PC-3 (cell line): ENCODE measurements at places on chromosomes 16 and 17. TPM values are rescaled to one million over a fixed set of nuclear protein-coding genes. Genes with fewer than 3 reads are reported as not detected.

- DNase-seq, result no peak
Observed at GRCh38 chr16:3549906-3550305, 27.3 kb downstream of the NLRC3 start.

GRCh38 chr17:67531291-67531690 is 154.2 kb downstream of the PITPNC1 start:
- no peak for DNase-seq

The RPRML gene
- total RNA-seq, result 0.11 TPM in 1 of 2 replicates, not detected in the other

The CCL2 gene
- total RNA-seq, result not detected in 2 replicates

DNA sequence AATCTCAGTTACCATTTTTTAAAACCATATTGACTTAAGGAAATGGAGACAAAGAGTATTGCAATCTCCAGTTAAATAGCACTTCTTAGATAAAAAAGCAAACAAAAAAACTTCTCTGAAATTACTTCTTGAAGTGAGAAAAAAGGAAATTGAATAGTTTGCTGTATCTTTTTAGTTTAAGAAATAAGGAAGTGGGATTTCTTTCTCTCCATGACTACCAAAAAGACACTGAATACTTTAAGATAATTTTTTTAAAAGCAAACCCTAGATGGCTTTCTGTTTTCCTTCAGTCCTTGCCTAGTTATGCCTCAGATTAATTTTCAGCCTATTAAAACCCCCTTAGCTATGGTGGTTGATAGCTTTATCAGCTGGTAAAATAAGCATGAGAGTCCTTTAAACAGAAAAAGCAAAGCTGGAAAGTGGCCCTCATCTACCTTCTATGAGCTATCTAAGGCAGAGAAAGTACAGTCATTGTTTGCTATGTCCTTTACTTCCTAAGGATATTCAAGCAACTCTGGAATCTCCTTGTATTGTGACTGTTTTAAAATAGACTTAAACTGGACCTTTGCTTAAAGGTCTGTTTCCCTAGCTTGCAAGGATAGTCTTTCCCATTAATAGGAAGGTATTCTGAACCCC is 28.6 kb downstream of the TPPP3 start:
- DNase-seq, result no peak

- DNase-seq, result no peak
Observed at GRCh38 chr17:41199421-41200078, 9.9 kb downstream of the KRTAP9-1 start.

DNA sequence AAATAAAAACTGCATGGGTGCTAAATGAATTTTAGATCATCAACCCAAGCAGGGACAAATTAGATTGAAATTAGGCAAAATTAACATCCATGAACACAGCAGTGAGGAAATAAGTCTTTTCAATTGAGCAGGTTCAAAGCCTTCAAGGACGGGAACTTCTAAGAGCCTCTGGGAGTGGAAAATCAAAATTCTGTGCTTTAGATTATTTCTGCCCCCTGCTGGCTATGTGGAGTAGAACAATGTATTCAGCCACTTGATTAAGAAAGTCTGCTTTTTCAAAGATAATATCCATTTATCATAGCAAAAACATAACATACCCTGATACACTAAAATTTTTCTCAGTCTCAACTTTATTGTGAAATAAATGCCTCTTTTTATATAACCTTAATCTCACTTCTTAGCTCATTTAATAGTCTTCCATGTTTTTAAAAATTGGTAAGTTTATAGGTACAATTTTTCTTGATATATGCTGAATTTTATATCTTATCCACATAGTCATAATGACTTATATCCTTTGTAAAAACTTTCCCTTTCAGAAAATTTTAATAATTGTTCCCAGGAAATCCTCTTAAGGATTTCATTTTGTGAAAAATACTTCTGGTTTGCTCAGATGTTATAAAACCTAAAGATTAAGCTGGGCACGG is 28.1 kb upstream of the NOL11 start:
- DNase-seq, result peak; percentile 86

DNA sequence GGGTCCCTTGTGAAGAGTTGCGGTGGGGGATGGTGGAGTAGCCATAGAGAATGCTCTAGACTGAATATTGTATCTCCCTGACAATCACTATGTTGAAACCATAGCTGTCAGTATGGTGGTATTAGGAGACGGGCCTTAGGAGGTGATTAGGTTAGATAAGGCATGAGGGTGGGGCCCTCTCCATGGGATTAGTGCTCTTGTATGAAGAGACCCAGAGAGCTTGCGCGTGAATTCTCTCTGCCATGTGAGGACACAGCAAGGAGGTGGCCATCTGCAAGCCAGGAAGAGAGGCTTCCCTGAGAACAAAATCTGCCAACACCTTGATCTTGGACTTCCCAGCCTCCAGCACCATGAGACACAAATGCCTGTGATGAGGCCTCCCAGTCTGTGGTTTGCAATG is 34.5 kb upstream of the MGAT5B start:
- DNase-seq, result no peak

The MEOX1 gene
- 0.84 TPM in 1 of 2 replicates, not detected in the other for total RNA-seq

- DNase-seq, result no peak
Observed at GRCh38 chr16:24428756-24429155, 110.6 kb upstream of the RBBP6 start.

DNA sequence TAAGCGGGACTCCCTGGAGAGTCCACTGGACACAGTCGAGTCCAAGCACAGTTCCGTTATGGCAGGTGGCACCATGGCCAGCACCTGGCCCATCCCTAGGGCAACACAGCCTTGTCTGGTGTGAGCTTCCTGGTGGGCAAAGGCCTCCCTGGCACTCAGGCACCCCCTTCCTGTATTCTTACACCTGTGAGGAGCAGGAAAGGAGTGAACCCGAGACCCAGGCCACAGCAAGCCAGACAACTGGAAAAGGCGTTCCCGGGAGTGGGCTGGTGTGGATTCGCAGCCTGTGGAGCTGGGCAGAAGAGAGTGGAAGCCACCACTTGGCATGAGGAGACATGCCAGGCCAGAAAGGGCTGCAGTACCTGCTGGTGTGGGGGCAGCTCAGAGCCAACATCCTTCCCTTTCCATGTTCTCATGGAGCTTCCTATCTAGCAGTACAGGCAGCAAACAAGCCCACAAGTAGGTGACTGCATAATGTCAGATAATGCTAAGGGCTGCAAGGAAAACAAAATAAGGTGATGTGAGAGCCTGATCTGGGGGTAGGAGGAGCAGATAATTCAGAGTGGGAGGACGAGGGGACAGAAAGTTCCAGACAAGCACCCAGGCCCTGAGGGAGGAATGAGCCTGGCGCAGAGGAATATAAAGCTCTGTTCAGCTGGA is 87.0 kb downstream of the GNAO1 start:
- DNase-seq, result no peak

- DNase-seq, result no peak
Observed at GRCh38 chr17:48628649-48629410, 2.7 kb upstream of the HOXB9 start.

GRCh38 chr17:81164371-81165245 is 699 bp upstream of the PVALEF start:
- DNase-seq, result no peak

GRCh38 chr17:81417049-81417878 is 22.0 kb downstream of the BAHCC1 start:
- peak; percentile 20 for DNase-seq

- DNase-seq, result no peak
Observed at GRCh38 chr17:7867881-7868329, 10.1 kb downstream of the CYB5D1 start.

The ZNF597 gene
- total RNA-seq, result not detected in 2 replicates

DNA sequence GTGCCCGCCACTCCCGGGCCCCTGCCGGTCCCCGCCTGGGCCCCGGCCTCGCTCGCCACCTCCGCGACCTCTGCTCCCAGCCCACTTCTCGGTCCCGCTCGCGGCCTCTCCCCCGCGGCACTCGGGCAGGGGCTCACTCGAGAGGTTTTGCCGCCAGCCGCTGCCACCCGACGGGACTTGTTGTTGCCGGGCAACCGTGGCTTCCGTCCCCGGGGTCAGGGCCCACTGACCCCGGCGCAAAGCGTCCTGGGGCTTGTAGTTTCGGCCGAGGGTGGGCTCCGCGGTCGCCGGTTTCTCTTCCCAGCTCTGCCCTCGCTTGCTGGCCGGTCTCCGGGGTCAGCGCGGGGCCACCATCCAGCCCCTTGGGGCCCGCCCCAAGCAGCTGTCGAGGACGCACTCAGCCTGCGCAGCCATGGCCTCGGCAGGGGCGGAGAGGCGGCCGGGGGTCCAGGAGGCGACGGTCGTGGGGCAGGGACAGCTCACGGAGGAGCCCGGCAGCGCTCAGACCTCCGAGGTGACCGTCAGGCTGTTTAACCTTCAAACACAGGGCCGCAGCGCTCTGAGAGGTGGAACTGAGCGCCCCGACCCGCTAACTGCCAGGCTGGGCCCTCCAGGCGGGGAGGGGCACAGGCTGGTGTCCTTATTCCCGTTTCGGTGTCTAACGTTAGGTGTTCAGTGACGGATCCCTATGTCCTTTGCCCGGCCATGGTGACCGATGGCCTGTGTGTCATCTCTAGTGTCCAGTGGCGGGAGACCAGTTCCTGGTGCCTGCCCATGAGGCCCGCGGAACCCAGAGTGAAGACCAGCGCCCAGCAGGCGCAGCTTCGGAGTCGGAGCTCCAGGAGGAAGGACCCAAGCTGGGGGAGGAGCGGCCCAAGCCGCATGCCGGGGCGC is at the start of the genes C16orf86 and ENKD1:
TSS of gene C16orf86 (plus strand) at position 256 of the 894 bp plus-strand sequence. CDS start at position 413, 157 bp downstream.
TSS of gene ENKD1 (minus strand) at position 192 of the 894 bp plus-strand sequence. CDS start 308 bp downstream, outside the sequence.
- DNase-seq, result peak; percentile 46

DNA sequence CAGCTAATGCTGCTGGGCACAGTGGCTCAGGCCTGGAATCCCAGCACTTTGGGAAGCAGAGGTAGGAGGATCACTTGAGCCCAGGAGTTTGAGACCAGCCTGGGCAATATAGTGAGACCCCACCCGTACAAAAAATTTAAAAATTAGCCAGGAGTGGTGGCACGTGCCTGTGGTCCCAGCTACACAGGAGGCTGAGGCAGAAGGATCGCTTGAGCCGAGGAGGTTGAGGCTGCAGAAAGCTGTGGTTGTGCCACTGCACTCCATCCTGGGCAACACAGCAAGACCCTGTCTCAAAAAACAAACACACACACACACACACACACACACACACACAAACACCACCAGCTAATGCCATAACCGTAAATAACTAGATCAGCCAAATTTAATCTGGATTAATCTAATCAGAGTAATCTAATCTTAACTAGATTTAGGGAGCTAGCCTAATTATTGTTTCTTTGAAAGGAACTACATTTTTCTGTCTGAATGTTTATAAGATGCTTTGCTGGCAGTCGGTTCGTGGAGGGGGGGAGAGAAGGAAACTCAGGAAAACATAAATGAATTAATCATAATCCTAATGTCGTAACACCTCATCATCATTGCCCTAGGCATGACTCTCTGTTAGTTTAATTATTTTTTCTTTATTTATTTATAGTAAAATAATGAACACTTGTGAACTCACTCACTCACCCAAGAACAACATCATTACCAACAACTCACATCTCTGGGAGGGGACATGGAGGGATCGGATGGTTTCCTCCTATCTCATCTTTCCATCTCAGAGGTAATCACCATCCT is 12.5 kb upstream of the RBBP6 start:
- DNase-seq, result peak; percentile 42

DNA sequence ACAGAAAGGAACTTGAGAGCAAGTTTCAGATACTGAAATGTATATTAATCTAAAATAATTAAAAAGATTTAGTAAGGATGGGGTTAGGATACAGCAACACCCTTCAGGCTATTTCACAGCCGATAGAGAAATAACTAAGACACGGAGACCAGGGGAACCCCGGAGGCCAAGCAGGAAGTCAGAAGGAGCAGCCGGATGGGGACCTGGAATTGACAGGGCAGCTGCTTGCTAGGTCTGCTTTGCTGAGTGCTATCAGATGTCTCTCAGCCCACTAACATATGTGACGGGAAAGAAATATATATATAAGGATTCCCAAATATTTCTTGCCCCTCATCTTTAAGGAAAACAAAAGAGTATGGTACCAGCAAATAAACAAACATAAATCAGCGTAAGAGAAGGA is 154.1 kb upstream of the CDH5 start:
- no peak for DNase-seq

GRCh38 chr17:68036304-68037147 is 991 bp downstream of the KPNA2 start:
- no peak for DNase-seq

DNA sequence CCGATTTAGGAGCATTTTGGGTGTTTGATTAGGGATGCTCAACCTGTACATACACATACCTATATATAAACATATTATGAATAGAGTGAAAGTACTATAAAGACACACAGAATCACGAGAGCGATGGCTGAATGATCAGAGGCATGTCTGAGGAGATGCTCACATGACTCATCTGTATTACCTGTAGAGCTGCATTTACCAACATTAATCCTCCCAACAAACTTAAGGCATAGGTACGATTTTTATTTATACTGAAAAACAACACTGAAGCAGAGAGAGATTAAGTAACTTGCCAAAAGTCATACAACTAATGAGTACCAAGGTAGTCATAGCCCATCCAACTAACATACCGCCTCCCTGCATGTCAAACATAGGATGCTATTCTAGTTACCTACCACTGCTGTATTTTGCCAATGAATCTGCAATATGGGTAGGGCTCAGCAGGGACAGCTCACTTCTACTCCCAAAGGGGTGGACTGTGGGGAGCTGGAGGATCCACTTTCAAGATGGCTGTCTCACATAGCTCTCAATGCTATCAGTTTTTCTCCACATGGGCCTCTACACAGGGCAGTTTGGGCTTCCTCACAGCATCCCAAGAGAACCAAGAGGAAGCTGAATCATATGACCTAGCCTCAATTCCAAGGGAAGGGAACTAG is 7.3 kb downstream of the CYB5D1 start:
- DNase-seq, result no peak
